Left kidney (tissue), 8 donors: ENCODE measurements at places on chromosomes 11 and 22.

DNA sequence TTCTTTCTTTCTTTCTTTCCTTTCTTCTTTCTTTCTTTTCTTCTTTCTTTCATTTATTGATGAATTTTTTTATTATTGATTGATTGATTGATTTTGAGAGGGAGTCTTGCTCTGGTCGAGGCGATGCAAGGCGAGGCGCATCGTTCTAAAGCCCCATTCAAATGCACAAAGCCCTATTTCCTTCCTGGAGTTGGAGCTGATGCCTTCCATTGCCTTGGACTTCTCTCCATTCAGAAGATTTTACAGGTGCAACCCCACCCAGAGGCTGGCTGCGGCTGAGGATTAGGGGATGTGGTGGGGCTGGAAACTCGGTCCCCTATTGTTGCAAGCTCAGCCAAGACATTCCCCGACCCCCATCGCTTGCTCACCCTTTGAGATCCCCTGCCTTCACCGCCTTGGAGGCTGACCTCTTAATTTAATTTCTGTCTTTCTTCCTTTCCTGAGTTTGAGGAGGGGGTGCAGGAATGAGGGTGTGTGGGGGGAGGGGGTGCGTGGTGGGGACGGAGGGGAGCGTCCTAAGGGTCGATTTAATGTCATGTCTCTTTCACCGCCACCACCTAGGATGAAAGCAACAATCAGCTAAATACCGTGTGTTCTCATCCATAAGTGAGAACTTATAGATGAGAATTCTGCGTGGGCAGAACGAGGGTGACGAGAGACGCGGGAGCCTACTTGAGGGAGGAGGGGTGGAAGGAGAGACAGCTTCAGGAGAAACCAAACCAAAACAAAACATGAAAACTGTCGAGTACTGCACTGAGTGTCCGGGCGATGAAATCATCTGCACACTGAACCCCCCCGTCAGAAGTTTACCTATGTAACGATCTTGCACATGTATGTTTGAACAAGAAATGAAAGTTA lies 3913.9 kb upstream of the OR11H1 start:
- DNase-seq = no peak

- DNase-seq = no peak
These were observed 132.2 kb downstream of the NAV2 start for GRCh38 chr11:19844806-19845205.

DNA sequence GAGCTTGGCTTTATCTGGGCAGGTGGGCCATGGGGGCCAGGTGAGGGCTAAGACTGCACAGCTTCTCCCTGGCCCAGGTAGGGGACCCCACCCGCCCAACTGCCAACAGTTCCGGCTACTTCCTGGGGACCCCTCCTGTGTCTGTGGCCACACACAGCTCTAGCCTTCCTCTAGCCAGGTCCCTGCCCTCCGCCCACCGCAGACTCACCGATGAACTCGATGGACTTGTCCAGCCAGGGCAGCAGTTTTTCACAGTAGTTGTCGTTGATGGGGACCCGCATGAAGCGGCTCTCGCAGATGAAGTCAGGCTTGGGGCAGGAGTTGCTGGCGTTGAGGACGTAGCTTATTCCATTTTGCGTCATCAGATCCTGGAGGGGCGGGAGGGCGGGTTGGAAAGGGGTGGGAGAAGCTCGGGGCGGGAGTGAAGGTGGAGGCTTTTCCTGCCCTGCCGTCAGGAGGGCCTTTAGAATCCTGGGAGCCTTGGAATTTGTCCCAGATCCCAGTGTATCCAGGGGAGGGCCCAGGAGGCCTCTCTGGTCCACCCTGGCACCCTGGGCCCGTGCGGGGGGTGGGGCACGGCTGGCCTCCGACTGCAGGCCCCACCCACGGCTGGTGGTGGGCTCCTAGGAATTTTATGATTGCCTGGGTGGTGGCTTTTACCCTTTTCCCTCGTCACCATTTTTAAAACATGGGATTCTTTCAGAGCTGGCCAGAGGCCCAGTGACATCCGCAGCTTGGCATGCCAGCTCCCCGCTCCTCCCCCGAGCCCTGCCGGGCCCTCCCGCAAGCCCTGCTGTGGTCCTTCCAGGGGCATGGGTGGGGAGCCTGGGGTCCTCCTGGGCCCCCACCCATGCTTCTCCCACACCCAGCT lies 13.9 kb downstream of the DUSP8 start:
- no peak for DNase-seq

- no peak for DNase-seq
These were observed 134.8 kb upstream of the NTM start for GRCh38 chr11:131235328-131236298.

GRCh38 chr22:43216738-43217137 lies 29.8 kb upstream of the TTLL12 start:
- no peak for DNase-seq

DNA sequence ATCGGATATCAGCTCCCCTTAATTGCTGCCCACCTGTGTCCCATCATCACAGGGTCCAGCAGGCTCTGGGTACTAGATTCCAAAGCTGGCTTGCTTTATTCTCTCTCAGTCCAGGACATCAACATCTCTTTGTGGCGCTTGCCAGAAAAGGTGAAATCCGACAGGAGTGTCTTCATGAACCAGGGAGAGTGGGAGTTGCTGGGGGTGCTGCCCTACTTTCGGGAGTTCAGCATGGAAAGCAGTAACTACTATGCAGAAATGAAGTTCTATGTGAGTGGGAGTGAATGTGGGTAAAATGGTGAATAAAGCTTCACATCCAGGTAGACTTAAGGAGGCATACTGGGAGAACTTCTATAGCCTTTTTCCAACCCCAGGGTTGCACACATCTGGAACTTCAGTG lies 11.0 kb downstream of the HTR3A start:
- DNase-seq = no peak

GRCh38 chr11:30284836-30285235 lies 38.1 kb upstream of the ARL14EP start:
- no peak for DNase-seq

DNA sequence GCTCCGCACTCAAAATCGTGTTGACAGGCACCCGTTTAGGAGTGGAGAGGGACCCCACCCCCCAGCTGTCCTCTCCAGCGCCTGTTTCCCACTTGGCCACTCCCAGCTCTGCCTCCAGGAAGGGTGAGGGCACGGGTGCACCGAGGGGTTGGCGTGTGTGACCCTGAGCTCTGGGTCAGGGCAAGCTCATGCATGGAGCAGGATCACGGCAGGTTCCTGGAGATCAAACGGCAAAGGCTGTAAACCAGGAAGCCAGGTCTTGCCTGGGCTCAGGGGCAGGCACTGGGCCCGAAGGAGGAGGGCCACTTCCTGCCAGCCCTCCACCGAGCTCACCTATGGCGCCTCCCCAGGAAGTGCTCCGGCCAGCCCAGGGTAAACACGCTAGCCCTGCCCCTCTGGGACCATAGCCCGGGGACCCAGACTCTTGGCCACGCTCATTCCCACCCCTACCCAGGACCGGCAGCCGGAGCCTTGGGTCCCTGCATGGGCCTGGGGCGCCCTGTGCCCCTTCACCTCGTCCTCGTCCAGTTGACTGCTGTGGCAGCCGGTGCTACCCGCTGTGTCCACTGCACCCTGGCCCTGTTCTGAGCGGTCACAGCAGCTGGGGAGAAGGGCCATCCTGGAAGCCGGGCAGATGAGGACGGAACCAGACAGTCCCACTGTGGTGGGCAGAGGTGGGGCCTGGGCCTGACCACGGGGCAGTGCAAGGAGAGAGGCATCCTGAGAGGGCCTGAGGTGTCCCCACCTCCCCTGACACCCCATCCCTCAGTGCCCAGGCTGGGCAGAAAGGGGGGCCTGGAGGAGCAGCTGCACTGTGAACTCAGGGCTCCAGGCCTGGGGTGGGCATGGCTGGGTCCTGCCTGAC lies 1.0 kb upstream of the EPS8L2 start:
- DNase-seq = no peak

- DNase-seq = no peak
These were observed 12.5 kb downstream of the CHID1 start for GRCh38 chr11:898143-898511.

DNA sequence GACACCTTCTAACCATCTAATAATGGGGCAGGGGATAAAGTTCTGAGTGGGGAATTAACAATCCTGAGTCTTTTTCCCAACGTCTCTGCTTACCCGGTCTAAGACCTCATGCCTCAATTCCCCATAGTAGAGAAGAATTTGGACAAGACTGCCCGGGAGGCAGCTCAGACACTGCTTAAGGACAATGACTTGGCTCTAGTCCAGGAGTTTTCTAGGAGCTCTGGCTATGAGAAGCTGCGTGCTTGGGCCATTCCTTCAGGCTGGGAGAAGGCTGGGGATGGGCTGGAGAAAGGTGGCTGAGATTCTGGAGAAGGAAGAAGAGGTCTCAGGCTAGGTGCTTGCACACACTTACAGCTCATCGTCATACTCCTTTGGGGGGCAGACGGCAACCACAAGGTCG lies 19.8 kb upstream of the ABCC8 start:
- DNase-seq = no peak

- no peak for DNase-seq
These were observed 116.9 kb upstream of the SNX19 start for GRCh38 chr11:131033151-131033651.

- DNase-seq = no peak
These were observed 17.5 kb upstream of the CDKN1C start for GRCh38 chr11:2902784-2903671.

DNA sequence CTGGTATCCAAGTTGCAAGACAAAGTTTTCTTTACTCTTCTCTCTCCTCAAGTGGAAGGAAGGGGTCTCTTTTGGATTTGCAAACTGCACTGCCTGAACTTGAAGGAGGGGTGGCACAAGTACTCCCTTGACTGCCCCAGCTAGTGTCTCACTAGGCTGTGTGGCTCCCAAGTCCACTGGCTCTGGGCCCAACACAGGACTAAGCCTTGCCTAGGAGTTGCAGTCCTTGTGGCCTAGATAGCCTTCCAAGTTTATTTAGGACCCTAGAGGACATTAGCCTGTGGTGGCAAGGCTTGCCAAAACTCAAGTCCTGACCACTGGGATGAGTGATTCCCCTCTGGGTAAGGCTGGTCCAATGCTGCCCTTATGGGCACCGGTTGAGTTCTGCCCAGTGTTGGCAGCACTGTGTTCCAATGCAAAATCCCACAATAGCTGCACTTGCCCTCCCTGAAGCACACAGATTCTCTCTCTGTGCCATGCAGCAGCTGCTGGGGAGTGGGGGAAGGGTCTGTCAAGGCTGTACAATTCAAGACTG lies 10.2 kb upstream of the WEE1 start:
- DNase-seq = no peak
